ENCODE measurements at places on chromosomes 3 and 15.

DNA sequence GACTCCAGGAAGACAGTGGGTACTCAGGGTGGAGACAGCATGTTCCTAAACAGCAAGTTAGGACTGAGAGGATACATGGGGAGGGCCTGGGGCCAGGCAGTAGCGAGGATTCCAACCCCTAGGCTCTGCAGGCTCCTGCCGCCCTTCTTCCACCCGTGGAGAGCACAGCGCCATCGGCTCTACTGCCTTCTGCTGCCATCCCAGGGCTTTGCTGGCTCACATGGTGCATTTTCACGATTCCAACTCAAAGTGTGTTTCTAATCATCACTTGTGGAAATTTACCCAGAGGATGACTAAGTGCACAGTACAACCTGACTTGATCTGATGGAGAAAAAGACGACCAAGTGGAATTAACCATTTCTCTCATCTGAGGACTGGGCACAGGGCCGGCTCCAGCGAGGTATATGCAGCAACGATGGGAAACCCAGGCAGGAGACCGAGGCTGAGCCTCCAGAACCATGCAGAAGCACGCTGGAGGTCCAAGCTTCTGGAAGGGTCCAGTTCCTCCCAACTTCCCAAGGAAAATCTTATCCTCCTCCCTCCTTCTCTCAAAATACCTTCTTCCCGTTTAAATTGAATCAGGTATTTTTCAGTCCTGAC lies 104.6 kb downstream of the LRIG1 start:
- no peak for DNase-seq

DNA sequence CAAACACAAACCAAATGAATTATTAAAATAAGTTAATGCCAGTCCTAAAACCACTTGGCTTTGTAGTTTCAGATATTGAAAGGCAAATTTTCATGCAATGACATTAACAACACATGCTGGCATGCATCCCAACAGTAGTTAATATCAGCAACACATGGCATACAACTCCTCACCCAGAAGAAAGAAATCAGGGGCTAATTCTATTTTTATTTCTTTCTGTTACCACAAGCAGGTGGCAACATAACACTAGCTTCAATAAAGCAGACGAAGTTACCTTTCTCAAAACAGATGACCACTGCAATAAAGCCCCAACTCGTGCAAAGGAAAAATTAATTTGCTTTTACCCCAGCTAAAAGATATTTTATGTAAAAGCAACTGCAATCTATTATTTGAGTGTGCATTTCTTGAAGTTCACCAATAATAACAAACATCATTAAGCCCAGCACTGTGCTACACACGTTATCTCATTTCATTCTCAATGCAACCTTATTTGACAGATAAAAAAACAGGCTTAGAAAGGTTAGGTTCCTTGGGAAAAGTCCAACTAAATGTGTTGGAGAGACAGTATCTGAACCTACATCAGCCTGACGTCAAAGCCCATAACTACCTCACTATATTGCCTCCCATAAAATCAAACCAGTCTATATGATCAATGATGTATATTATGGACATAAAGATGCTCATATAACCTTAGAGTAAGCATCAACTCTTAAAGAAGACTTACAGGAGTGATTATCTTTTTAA lies 2.8 kb downstream of the TOP2B start:
- DNase-seq = no peak

GRCh38 chr3:149715247-149715646 lies 37.0 kb downstream of the COMMD2 start:
- no peak for DNase-seq

DNA sequence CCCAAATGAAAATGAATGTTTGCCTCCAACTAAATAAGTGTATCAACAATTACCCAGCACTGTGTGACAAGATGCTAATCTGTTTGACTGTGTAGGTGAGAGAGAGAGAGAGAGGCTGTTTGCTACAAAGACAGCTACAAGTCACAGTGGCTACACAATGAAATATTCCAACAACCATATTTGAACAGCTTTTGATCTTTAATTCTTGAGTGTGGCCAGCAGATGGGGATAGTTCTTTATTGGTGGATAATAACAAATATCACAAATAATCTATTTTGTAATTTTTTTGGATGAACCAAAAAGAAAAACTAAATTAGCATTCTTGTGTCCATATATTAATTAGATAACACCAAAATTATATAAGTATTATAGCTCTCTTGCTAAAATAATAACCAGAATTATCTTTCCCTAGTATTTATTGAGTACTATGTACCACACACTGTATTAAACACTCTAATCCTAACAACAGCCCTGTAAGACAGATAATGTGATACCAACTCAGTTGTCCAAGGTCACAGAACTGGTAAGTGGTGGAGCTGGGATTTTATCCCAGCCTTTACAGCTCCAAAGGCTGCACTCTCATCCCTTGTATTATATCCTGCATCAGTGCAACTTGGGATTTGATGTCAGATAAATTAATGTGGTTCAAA lies 61.9 kb upstream of the C3orf80 start:
- peak; percentile 23 for DNase-seq

- no peak for DNase-seq
Observed at GRCh38 chr15:42504631-42505030, 9.2 kb downstream of the SNAP23 start.

All from CD4-positive, alpha-beta T cell (primary cell).